GM20000 (cell line): ENCODE measurements at places on chromosomes 1 and 21.

GRCh38 chr1:150176593-150176992 is 26.9 kb downstream of the PLEKHO1 start:
- DNase-seq: no peak

DNA sequence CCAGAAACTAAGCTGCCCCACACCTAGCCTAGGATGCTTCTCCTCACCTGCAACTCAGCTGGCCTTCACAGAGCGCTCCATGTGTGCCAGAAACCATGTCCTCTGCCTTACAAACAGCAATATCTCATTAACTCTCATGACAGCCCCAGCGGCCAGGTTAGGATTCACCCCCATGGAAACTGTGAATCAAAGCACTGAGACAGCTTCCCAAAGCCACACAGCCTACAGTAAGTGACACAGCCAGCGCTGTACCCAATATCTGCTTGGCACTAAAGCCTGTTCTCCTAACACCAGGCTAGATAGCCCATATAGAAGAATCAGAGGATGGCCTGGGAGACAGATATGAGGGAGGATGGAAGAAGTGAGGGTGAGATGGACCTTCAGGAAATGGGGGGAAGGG is 13.5 kb downstream of the KCNN3 start:
- DNase-seq: no peak

DNA sequence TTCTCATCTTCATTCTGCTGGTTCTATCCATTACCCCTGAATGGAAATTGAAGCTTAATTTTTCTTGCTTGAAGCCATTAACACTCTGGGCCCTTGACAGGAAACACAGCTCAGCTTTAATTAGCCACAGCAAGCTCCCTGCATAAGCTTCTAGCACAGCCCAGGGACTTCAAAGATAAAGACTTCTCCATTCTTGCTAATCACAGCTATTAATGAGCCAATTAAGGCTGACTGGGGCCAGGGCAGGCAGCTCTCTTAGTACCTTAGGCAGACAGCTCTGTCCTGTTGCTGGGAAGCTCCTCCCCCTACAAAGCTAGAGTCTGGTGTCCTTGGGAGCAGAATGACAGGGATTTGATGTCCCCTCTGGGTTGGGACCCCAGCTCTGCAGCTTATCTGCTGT is 27.9 kb upstream of the TRABD2B start:
- DNase-seq: no peak

DNA sequence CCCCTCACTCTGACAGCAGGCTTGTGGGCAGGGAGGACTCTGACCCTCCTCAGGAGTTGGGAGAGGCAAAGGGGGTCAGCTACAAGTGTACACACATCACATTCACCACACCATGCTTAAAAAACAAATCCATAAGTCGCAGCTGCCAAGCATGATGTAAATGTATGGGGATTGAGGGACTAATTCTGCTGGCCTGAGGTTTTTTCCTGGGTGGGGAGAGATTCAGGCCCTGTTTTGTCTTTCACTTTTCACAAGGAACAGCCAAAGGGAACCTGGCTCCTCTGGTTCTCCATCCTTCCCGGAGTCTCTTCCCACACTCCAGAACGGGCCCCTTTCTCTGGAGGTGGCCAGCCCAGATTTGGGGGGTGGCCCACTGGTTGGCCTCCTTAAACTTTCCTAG is 1.3 kb upstream of the MTARC2 start:
- DNase-seq: no peak

- DNase-seq: no peak
These were observed 107.0 kb downstream of the MRPS6 start for GRCh38 chr21:34180407-34180806.

DNA sequence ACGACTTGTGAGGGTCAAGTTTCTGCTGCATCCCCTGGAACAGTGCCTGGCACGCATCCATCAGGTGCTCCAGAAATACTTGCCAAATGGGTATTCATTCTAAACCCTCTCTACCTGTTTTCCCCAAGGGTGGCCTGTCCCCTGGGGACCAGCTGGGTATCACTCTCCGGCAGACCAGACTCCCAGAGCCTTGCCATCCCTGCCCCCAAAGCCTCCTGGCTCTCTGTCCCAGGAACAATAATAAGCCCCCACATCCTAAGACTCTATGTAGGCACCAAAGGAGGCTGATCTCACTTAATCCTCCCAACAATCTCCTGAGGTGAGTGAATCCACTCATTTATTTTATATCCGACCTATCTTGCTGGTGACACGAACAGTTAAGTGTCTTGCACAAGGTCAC is 96.7 kb downstream of the MRPL37 start:
- DNase-seq: no peak

GRCh38 chr21:42063191-42063570 is 7.9 kb upstream of the UMODL1 start:
- no peak for DNase-seq

GRCh38 chr1:200834383-200834782 is 38.4 kb upstream of the GPR25 start:
- DNase-seq: no peak

DNA sequence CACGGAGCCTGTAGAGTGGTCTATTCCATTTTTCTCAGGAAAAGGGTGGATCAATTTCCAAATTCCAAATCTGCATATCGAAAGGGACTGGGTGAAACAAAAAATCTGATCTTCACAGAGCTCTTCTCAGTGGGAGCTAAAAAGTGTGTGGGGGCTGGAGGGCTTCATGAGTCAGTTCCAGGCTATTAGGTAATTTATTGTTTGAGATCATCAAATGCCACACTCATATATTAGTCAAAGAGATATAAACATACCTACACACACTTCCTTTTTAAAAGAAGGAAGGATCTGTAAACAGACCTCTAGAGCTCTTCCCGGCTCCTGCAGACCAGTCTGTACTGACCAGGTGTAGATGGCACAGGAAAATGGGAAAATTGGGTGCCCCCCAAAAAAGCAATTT is 175.4 kb downstream of the ZBTB18 start:
- no peak for DNase-seq
